BJ (cell line): ENCODE measurements at places on chromosomes 5 and 9.

DNA sequence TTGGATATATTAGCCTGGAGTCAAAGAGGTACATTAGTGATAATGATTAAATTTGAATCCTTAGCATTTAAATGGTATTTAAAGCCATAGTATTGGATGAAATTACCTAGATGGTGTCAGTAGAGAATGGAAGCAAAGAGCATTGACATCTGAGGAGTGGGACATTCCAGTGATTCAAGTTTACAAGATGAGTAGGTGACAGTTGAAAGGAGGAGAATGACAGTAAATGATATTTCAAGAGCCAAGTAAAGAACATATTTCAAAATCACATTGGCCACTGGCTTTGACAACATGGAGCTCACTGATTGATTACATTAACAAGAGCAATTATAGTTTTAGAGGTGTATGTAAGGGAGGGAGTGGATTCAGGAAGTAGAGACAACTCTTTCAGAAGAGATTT lies 93.9 kb upstream of the MEF2C start:
- DNase-seq: no peak

DNA sequence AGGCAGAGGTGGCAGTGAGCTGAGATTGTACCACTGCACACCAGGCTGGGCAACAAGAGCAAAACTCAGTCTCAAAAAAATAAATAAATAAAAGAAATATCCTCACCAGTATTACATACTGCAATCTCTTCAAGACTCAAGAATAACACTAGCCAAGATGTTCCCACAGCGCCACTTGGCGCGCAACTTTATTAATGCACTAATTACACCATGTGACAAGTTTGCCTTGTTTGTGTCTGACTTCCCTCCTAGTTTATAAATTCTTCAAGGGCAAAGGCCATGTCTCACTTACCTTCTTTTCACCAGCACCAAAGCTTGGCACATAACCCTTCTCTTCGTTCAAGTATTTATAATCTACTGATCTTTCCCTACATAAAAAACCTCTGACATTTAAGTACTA lies 4.8 kb downstream of the SKP1 start:
- no peak for DNase-seq

- no peak for DNase-seq
These were observed 41.5 kb upstream of the LARP1 start for GRCh38 chr5:154713615-154714125.

DNA sequence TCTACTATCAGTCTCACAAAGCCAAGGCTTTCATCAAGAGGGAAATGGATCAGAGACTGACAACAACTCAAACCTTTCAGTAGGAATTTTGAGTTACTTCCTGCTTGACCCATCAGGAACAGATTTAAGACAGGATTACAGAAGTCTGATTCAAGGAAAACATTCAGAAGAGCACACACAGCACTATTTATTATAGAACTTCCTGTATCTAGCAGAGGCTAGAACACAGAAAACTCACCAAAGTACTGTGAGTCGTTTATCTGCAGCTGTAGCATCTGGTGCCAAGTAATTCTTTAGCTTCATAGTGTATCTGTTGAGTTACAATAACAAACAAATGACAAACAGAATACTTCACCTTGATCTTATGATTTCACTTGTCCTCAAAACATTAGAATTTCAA lies 13.8 kb downstream of the LEAP2 start:
- DNase-seq: no peak

DNA sequence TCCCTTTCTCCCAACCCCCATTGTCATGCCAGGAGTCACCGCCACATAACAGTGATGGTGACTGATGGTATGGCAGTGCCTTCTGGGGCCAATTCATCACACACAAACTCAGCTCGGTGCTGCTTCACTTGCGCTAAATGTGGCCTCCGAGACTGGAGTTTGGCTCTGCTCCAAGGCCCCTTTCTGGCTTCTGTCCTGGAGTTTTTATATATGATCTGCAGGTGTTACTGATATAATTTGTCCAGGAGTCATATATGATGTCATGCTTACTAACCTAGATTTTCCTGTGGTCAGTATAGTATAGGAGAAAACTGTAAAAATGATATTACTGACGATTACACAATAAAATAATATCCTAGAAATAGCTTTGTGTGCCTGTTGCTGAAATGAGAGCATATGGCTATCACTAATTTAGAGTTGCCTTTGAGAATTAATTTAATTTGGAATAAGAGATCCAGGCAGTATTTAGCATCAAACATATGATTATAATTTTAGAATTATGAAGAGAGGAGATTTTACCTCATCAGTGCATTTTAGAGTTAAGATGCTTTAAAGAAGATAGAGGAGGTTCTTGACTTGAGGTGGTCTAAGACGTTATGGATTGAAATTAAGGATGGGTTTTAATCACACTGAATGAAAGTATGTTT lies 334.1 kb upstream of the CD180 start:
- DNase-seq: no peak
